ENCODE measurements at places on chromosomes 7 and 10. TPM values are rescaled to one million over a fixed set of nuclear protein-coding genes. Genes with fewer than 3 reads are reported as not detected.

The CYP3A4 gene
- not detected for total RNA-seq

GRCh38 chr7:25304691-25305090 lies 76.4 kb upstream of the NPVF start:
- DNase-seq, result no peak

DNA sequence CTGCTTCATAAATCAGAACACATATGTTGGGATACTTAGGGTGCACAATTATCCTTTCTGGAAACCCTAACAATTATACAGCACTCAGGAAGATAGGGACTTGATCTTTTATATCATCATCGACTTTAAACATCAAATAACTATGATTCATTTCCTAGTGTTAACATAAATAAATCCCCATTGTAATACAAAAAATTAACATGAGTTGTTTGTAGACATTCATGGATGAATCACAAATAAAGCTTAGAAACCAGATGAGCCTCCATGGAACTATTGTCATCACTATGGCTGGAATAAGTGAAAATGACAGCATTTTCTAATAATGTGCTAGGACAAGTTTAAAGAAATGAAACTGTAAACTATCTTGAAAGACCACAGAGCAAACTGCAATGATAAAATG lies 821.7 kb downstream of the GATA3 start:
- DNase-seq, result no peak

DNA sequence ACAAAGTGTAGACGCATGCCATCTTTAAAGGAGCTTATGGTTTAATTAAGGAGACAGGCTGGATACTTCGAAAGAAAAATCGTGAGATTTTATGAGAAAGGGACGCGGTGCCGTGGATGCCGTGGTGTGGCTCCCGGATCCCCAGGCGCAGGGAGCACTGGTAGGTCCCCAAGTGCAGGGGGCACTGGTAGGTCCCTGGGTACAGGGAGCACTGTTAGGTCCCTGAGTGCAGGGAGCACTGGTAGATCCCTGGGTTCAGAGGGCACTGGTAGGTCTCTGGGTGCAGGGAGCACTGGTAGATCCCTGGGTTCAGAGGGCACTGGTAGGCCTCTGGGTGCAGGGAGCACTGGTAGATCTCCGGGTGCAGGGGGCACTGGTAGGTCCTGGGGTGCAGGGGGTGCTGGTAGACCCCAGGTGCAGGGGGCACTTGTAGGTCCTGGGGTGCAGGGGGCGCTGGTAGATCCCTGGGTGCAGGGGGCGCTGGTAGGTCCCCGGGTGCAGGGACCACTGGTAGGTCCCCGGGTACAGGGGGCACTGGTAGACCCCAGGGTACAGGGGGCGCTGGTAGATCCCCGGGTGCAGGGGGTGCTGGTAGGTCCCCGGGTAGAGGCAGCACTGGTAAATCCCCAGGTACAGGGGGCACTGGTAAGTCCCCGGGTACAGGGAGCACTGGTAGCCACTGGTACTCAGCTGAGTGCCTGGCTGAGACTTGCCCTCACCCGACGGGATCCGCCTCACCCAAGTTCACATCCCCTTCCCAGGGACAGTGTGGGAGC lies 14.1 kb downstream of the PRKAG2 start:
- no peak for DNase-seq

DNA sequence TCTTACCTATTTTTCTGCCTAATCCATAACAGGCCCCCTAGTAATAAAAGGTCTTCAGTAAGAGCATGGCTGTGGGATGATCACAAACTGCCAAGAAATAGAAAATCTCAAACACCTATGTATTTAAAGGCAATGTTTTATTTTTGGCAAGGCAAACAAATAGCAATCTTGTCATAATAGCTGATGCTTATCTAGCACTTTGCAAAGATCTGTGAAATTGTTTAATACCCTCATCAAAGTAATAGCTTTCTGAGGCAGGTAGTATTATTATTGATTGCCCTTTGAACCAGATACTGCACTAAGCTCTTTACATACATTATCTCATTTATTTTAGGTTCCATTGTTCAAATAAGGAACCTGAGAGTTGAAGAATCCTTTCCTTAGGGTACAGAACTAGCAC lies 1.6 kb upstream of the CADPS2 start:
- no peak for DNase-seq

DNA sequence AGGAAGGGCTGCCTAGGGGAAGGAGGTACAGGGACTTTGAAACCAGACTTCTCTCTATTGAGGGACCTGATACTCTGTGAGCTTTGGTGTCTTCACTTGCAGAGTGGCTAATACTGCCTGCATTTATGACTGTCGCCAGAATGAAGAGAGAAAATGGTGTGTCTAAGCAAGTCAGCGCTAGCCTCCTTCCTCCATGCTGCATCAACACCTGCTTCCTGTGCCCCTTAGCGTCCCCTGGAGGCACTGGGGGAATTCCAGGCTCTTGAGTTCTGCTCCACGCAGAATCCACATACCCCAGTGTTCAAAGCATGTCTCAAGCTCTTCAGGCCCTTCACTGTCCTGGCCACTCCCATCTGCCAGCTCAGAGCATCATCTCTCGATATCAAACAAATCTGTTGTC lies 140.5 kb downstream of the PKD1L1 start:
- no peak for DNase-seq

The FRMD4A gene
- total RNA-seq, result 4.6 TPM

Measured in SJSA1 (cell line).